Lung (tissue), 17 donors: ENCODE measurements at places on chromosomes 5 and 9. TPM values are rescaled to one million over a fixed set of nuclear protein-coding genes. Genes with fewer than 3 reads are reported as not detected.

DNA sequence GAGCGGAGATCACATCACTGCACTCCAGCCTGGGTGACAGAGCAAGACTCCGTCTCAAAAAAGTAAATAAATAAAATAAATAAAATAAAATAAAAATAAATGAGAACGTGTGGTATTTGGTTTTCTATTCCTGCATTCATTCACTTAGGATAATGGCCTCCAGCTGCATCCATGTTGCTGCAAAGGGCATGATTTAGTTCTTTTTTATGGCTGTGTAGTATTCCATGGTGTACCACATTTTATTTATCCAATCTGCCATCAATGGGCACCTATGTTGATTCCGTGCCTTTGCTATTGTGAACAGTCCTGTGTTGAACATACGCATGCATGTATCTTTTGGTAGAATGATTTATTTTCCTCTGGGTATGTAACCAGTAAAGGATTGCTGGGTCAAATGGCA, 8.8 kb upstream of the RASGEF1C start:
- no peak overlapping the region for H3K4me3 ChIP-seq
- DNase-seq = no peak
- no peaks in the 10 kb centered on the region for H3K4me1 ChIP-seq

GRCh38 chr5:95411474-95411873, 20.3 kb downstream of the FAM81B start:
- H3K27ac ChIP-seq = no peak overlapping the region
- no peaks in the 10 kb centered on the region for H3K27me3 ChIP-seq
- DNase-seq = no peak
- no peak overlapping the region for H3K4me3 ChIP-seq

DNA sequence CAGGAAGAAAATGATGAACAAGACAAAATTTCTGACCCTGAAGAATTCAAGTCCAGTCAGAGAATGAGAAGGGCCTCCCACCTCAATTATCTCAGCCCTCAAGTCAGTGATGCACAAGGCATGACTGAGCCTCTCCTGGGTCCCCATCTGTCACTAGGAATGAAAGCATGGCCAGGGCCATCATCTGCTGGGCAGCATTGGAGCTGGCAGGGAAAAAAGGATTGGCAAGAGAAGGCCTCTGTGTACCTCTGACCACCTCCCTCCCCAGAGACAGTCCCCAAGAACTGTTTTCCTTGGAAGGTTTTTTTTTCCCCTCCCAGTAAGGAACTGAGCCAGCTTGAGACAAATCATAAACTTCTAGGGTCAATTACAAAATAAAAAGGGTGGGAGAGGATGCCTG, 76.7 kb downstream of the KLHL3 start:
- H3K36me3 ChIP-seq = peaks cover 12% of the 10 kb centered on the region
- H3K4me1 ChIP-seq = no peaks in the 10 kb centered on the region
- no peaks in the 10 kb centered on the region for H3K27me3 ChIP-seq

DNA sequence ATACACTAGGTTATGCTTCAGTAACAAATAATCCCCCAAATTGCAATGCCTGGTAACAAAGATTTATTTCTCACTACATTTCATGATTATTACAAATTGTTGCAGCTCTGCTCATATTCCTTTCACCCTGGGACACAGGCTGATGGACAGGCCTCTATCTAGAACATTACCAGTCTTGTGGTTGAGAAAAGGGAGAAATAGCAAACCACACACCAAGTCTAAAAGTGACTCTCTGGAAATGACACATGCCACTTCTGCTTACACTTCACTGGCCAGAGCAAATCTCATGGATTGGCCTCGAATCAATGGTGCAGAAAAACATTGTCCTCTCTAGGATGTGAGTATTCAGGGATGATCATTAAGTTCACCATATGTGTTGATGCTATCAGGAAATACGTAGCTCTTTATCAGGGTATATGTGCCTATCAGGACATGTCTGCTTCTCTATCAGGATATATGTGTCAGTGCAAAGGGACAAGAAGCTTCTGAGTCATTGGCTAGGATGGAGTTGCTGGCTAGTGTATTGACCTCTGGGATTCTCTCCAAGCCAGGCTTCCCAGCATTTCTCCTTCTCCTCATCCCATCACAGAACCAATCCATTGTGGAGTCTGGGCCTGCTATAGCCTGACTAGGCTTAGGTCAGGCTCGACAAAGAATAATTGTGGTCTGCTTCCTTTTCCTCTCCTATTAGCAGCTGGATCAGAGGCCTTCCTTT, 91.1 kb upstream of the CEP78 start:
- DNase-seq = peak; percentile 23
- no peak overlapping the region for H3K27ac ChIP-seq
- H3K4me3 ChIP-seq = no peak overlapping the region
- peaks cover 5% of the 10 kb centered on the region for H3K4me1 ChIP-seq

GRCh38 chr9:126015424-126015823, 268.3 kb downstream of the PBX3 start:
- peaks cover 5% of the 10 kb centered on the region for H3K4me1 ChIP-seq
- H3K4me3 ChIP-seq = no peak overlapping the region
- DNase-seq = no peak
- H3K27me3 ChIP-seq = no peaks in the 10 kb centered on the region

GRCh38 chr9:123784518-123784917, 145.4 kb downstream of the DENND1A start:
- H3K27me3 ChIP-seq = no peaks in the 10 kb centered on the region
- DNase-seq = peak; percentile 71
- no peak overlapping the region for H3K4me3 ChIP-seq
- no peaks in the 10 kb centered on the region for H3K36me3 ChIP-seq
- H3K4me1 ChIP-seq = no peaks in the 10 kb centered on the region

- H3K4me1 ChIP-seq = peaks cover 4% of the 10 kb centered on the region
- H3K27ac ChIP-seq = no peak overlapping the region
- no peak overlapping the region for H3K4me3 ChIP-seq
Observed at GRCh38 chr5:142671801-142672200, 14.1 kb downstream of the FGF1 start.

- H3K4me3 ChIP-seq = no peak overlapping the region
- no peak overlapping the region for H3K27ac ChIP-seq
- H3K4me1 ChIP-seq = no peaks in the 10 kb centered on the region
- no peak for DNase-seq
- no peaks in the 10 kb centered on the region for H3K27me3 ChIP-seq
- no peaks in the 10 kb centered on the region for H3K36me3 ChIP-seq
Observed at GRCh38 chr9:16387382-16387781, 483.1 kb downstream of the BNC2 start.

DNA sequence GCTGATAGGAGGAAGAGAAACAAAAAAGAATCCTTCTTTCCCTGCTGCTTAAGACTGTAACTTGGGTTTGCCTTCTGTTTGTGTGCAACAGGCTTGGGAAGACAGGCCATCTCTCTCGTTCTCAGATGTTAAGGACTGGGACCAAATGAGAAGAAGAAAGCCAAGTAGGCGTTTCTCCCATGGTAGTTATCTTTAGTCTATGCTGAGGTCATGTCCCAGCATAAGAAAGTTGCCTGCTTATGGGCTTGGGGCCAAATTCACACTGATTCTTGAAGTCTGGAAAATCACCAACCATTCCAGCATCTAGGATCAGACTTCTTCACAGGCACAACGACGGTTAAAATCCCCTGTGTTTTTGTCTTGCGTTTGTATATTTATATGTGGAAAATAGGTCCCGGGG, 44.2 kb upstream of the PALM2AKAP2 start:
- H3K4me3 ChIP-seq = no peak overlapping the region
- H3K36me3 ChIP-seq = no peaks in the 10 kb centered on the region
- H3K27ac ChIP-seq = no peak overlapping the region

Gene ANKRD18B
- polyA plus RNA-seq = 0.27 TPM

Gene SHISAL2B
- not detected for polyA plus RNA-seq

Gene SLC36A2
- not detected for polyA plus RNA-seq

Gene FSTL4
- 0.08 TPM for polyA plus RNA-seq

Gene AK1
- 386 TPM for polyA plus RNA-seq
